ENCODE measurements at places on chromosomes 3 and 15.

DNA sequence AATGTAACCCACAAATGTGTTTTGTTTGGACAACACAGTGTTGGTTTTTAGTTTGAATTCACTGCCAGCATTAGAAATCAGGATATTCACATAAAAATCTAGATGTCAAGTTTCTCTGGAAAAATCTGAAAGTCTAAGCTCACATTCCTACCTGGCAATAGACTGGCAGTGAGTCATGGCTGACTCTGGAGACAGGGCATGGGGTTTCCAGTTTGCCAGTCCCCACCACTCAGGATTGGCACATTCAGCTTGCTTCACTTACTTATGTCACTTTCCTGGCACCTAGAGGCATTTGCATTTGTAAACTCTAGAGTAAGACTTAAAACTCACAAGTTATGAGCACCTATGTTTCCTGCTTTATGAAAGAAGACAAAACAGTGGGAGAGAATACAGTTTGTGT is 19.1 kb upstream of the SEC61A1 start:
- DNase-seq: no peak

GRCh38 chr3:99915906-99916432 is 98.3 kb downstream of the CMSS1 start:
- DNase-seq: no peak

GRCh38 chr3:111392894-111393398 is 149.1 kb upstream of the CD96 start:
- no peak for DNase-seq

DNA sequence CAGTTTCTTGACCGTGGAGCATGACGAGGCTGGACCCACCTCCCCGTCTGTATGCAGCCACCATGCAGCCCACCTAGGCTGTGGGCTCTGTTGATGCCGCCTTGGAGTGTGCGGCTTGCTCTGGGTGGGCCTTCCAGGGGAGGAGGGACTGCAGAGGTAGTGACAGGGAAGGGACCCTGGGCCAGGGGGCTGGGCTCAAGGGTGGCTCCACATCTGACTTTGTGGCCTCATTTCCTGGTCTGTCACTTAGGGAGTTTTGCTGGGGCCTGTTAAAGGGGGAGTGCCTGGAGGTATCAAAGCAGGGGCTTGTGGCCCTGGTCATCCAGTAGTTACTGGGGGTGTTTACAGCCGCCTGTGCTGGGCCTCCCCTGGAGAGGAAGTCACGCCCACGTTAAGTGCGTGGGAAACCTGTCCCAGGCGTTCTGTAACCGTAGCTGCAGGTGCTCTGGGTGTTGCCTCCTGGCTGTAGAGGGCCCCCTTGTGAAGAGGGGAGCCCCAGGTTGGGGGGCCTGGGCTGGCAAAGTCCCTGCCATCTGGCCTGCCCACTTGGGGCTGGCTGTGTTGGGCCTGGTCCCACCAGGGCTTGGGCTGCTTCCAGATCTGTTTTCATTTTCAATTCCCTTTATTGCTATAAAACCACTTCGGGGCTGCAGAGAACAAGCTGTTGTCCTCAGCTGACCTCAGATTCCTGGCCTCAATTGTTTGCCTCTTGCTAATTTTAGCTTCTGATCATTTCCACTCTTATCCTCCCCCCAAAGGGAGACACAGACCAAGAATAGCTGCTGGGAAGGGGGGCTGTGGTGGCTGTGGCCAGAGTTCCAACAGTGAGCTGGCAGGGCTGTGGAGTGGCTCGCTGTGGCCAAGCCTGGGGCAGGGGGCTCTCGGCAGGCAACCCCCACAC is 26.5 kb downstream of the KLF13 start:
- no peak for DNase-seq

GRCh38 chr3:153221748-153222162 is 59.7 kb downstream of the RAP2B start:
- peak; percentile 38 for DNase-seq

DNA sequence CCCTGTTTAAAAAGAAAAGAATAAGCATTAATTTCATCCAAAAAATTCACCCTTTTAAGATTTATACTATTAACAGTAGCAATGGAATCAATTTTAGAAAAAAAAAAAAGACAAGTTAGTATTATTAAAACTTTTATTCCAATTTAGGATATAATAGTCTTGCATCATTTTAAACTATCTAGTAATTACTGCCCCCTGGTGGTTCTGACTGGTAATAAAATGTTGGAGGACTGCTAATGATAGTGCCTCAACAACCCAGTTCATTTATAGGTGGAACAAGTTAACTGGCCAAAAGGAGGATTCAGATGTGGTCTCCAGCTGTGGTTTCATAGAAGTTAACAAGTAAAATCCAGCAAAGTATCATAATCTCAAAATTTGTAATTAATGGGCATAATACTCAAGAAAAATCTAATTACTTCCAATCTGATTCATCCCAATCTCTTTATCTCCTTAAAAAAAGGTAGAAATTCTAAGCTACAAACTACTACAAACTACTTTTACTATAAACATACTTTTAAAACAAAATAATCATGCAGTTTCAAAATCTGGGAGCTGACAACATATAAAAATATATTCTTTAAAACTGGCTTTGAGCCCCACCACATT is 30.7 kb upstream of the WDR49 start:
- DNase-seq: no peak

DNA sequence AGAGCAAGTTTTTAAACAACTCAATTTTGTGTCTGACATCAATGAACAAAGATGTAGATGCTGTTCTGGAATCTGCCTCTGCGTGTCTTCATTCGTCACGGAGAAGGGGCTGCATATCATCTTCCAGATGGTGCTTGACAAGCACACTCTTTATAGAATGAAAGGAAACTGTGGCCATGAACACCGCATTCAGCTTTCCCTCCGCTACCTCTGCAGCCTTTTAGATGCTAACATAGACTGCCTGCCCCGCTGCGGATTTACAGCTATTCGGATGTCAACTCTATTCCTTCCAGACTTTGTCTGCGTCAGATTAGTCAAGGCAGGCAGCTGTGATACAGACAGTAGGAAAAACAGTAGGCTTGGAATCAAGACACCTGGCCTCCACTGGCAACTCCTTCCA is 232.9 kb downstream of the TJP1 start:
- no peak for DNase-seq

GRCh38 chr3:158768361-158768787 is 33.5 kb upstream of the MFSD1 start:
- no peak for DNase-seq

DNA sequence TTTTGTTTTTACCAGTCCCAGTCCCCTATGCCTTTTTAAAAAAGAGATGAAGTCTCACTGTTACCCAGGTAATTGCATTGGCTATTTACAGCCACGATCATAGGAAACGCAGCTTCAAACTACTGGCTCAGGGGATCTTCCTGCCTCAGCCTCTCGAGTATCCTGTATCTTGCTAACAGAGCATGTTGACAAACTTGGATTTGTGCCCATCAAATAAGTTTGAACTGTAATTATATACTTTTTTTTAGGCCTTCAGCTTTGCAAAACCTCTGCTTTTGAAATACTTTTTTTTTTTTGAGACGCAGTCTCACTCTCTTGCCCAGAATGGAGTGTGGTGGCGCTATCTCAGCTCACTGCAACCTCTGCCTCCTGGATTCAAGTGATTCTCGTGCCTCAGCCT is 3.0 kb upstream of the EDEM1 start:
- no peak for DNase-seq

GRCh38 chr3:112640930-112641801 is at the start of gene CCDC80:
CCDC80 (minus strand) TSS chr3:112641143; CDS start chr3:112639905, 1,238 bp downstream.
- DNase-seq: no peak

DNA sequence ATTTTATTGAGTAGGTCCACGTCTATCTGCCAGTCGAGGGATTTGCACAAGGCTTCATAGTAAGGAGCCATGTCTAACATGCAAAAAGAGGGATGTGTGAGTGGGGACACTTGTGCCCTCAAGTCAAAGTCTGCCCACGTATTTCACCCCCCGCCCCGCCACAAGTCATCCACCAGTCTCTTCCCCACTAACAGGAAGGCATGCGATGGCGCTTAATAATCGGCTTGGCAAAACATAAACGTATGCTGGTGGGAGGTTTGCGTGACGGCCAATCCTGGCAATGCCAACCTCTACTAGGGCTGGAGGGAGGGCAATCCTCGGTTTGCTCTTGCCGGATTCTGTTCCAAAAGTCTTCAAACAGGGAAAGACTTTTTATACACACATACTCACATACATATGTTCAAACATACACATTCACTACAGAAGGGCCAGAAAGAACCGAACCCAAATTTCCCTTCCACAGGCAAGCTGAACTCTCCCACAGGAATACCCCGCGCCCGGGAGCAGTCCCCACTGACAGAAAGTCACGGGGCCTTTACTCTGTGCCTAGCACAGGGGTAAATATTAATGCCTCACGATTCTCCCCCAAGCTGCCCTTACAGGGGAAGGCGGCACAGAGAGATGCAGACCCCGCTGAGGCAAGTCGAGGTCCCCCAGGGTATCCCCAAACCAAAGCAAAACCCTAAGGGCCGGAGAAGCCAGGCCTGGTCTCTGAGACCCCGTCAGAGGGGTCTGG is 675 bp downstream of the PSMD6 start:
- no peak for DNase-seq

DNA sequence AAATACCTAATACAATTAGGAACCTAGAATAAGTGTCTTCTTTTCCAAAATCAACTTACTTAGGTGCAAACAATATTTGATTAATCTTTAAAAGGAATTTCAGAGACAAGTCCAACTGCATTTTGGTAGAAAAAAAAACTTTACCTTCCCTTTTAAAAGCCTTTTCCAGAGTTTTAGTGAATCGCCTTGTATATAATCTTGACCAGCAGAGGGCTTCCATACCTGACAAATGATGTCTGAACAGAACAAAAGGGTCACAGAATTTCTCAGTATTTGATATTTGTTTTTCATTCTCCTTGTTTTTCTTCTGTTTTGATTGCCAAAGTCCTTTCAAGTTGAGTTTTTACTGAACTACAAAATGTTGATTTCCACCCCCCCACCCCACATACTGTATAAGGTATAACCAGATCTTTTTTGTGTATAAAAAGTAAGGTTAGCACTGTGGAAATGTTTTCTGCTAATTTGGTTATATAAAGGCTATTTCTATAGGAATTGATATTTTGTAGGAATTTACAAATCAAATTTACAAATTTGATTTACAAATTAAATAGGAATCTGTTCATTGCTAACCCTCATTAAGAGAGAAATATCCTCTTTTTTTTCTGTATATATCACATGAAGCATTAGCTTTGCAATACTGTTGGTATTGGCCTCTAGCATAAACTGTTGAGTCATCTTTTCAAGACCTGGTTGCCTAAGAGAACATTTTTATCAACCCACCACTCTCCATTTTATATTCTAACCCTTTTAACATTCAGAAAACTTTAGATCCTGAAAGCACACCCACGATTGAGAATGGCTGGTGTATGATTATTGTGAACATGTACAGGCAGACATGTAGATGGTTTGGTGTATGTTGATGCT is 464.1 kb upstream of the RARB start:
- no peak for DNase-seq

- DNase-seq: no peak
Observed at GRCh38 chr3:166114448-166114847, 277.2 kb upstream of the BCHE start.

DNA sequence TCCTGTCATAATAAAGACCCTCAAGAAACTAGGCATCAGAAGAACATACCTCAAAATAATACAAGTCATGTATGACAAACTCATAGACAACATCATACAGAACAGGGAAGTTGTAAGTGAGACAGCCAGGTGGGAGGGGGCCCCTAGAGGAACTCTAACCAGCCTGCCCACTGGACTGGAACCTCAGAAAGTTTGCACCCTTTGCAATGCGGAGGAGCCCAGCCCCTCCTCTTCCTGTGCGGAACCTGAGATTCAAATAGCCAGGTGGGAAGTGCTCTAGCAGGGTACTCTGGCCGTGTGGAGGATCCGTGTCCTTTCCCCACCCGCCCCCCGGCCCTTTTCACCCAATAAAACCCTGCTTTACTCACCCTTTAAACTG is 387.0 kb upstream of the CBLB start:
- no peak for DNase-seq

GRCh38 chr3:177770383-177771230 is 573.3 kb upstream of the TBL1XR1 start:
- no peak for DNase-seq

DNA sequence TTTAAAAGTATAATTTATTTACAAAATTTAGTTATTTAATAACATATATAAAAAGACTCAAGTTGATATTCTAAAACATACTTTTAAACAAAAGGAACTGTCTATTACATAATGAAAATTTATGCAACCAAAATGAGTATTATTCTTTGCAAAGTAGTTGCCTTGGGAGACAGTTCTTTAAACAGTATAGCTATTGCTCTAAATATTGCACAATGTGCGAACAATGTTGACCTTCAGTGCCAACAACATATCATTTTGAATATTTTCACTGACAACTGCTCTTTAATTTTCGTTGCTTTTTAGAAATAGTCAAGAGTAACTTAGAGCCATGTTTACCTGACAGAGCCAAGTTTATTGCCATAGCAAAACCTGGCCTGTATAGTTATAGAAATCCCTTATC is 124.9 kb downstream of the ZBTB20 start:
- no peak for DNase-seq

DNA sequence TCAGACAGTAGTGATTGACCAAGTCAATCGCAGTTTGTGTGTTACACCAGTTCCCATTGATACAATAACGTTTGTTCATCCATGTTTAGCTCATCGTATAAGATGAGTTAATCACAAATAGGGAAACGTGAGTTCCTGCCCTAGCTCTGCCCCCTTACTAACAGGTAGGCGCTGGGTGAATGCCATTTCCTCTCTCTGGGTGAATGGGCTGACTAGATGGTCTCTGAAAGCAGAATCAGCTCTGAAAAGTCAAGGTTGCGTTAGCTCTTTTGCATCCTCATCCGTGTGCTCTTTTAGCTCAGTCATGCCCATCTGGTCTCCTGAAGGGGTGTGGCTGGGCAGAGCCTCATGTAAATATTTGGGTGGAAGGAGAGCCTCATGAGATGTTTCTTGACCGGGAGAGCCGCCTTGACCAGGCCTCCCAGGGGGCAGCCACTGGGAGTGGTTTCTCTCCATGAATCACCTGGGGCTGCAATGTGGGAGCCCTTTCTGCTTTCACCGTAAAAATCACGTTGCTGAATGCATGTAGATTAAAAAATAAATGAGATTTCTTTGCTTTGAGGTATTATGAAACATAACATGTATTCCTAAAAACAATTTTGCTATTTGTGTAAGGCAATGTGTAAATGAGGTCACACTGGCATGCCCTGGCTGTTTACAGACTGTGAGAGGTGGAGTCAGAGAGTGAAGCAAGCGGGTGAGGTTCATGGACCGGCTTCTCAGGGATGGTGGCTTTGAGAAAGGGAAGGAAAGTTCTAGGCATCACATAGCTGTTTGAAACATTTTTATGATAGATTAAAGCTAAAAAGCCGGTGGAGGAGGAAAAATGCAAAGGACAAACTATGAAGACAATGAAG is 108.4 kb upstream of the RASGRP1 start:
- no peak for DNase-seq

GRCh38 chr3:184574515-184575417 is 13.2 kb downstream of the EPHB3 start:
- no peak for DNase-seq

GRCh38 chr3:122101646-122102045 is 46.5 kb downstream of the CD86 start:
- DNase-seq: no peak

Data from stimulated activated CD8-positive, alpha-beta memory T cell treated with anti-CD3 and anti-CD28 coated beads, Interleukin-4, amount 100 ng/mL, for 1 hour (primary cell).